ENCODE measurements at places on chromosomes 1 and 21.
A peak's percentile ranks its signal among the peaks of the same experiment; 100 is the strongest.

GRCh38 chr1:190175320-190175719, 302.3 kb downstream of the BRINP3 start:
- peak; percentile 69 for DNase-seq

DNA sequence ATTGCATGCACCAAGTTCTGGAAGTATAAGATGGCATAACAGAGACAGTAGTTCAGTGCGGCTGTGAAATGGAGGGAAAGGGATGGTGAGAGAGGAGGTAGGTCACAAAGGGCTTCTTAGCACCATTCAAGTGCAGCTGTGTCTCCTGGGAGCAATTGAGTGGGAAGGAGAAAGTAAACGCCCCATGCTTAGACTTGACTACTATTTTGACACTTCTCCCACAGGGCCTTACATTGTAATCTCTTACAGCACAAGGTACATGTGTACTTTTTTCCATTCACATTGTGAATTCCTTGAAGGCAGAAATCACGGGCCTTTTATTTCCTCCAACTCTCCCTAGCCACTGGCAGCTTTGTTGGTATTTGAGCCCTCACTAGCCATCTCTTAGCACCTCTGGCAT, 239.6 kb upstream of the FOXD3 start:
- no peak for DNase-seq

- DNase-seq, result no peak
Measured at GRCh38 chr21:29413683-29414082, 115.0 kb downstream of the BACH1 start.

- peak; percentile 58 for DNase-seq
Measured at GRCh38 chr1:245946905-245947304, 560.2 kb downstream of the SMYD3 start.

GRCh38 chr1:2403273-2403672, 9.1 kb downstream of the PEX10 start:
- no peak for DNase-seq

- DNase-seq, result no peak
Measured at GRCh38 chr21:31658053-31658452, 1.4 kb upstream of the SOD1 start.

DNA sequence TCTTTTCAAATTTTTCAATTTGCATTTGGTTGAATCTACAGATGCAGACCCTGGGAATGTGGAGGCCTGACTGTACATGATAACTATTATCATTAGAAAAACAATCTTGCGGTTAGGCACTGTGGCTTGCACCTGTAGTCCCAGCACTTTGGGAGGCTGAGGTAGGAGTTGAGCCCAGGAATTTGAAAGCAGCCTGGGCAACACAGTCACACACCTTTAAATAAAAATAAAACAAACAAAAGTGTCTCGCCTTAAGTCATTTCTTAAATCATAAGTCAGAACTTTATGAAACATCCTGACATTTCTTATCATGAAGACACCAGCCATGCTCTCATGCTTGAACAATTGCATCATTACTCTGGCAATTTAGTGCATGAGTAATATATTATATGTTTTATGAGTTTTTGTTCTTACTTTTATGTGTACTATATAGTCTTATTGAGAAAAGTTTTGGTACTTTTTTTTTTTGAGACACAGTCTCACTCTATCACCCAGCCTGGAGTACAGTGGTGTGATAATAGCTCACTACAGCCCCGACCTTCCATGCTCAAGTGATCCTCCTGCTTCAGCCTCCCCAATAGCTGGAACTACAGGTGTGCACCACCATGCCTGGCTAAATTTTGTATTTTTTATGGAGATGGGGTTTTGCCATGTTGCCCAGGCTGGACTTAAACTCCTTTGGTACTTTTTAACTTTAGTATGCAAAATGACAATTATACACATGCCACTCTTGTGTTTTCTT, 7.8 kb downstream of the TBX19 start:
- peak; percentile 76 for DNase-seq

- DNase-seq, result no peak
Measured at GRCh38 chr1:90729504-90730242, 12.6 kb upstream of the BARHL2 start.

DNA sequence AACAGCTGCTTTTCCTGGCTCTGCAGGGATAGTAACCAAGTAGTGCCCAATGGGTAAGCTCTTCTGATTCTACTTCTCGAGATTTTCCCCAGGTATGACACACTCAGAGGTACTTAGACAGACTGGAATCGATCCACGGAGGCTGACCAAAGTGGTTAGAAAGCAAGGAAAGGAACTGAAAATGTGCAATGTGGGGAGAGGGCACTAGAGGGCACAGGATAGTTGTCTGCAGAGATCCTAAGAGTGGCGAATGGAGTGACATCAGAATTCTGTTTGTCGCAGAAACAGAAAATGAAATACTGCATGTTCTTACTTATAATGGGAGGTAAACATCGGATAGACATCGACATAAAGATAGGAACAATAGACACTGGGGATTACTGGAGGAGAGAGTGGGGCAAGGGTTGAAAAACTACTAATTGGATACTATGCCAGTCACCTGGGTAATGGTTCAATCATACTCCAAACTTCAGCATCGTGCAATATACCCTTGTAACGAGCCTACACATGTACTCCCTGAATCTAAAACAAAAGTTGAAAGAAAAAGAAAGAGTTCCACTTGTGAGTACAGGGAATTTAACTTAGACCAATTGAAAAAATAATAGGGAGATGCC, 23.3 kb downstream of the CYP2J2 start:
- peak; percentile 8 for DNase-seq

DNA sequence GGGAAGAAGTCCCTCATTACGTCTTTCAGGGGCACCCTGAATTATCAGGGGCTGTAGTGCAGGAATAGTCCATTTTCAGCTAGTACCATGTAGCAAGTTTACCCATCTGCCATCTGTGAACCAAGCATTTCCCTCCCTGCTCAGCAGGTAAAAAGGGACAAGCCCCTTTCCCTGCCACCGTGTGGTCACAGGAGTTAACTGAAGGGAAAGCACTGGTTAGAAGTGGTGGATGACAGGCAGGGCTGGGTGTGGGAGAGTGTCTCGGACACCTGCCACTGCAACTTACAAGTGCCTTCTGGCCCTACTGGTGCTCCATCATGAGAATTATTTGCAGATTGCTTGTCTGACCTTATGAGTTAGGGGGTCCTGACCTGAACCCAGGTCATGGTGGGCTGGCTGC, 32.0 kb upstream of the IGSF5 start:
- DNase-seq, result no peak

- no peak for DNase-seq
Measured at GRCh38 chr1:69846267-69846666, 278.5 kb downstream of the LRRC7 start.

- no peak for DNase-seq
Measured at GRCh38 chr1:174324493-174324892, 123.3 kb upstream of the GPR52 start.
